Non-pigmented ciliary epithelial cell (primary cell): ENCODE measurements at places on chromosomes 5 and 9.

- peak; percentile 79 for DNase-seq
Measured at GRCh38 chr5:122182491-122182921, 53.2 kb downstream of the ZNF474 start.

DNA sequence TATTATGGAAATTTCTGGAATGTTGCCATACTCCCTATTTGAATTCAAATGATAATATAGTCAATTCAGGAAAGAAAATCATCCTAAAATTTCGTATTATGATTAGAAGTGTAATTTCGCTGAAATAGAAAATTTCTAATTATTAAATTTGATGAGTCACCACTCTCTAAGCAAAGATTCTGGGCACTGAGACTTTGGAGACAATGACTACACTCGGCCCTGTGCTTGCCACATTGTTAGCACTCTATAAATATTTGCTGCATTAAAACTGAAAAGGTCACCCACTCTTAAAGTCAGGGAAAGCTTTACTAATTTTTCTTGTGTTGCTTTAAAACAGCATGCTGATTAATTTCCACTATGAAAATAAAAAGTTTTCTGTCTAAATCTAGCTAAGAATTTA lies 240.3 kb downstream of the TLE4 start:
- no peak for DNase-seq

DNA sequence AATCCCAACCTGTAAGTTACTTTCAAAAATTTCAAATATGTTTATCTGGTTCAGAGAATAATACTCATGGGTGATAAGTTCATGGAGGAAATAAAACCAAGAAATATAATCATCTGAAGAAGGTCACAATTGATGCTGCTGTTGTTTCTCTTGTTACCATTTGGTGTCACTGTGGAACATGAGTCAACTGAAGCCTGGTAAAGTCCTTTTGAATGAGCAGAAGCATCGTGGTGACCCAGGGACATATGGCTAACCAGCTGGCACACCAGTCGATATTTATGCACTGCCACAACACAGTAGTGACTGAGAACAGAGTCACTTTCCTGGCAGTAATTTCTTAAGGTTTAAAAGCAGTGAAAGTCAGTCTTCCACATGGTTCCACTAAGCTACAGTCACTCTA lies 612.9 kb upstream of the TLE4 start:
- no peak for DNase-seq

GRCh38 chr5:158819840-158820620 lies 279.7 kb downstream of the EBF1 start:
- DNase-seq = peak; percentile 61

DNA sequence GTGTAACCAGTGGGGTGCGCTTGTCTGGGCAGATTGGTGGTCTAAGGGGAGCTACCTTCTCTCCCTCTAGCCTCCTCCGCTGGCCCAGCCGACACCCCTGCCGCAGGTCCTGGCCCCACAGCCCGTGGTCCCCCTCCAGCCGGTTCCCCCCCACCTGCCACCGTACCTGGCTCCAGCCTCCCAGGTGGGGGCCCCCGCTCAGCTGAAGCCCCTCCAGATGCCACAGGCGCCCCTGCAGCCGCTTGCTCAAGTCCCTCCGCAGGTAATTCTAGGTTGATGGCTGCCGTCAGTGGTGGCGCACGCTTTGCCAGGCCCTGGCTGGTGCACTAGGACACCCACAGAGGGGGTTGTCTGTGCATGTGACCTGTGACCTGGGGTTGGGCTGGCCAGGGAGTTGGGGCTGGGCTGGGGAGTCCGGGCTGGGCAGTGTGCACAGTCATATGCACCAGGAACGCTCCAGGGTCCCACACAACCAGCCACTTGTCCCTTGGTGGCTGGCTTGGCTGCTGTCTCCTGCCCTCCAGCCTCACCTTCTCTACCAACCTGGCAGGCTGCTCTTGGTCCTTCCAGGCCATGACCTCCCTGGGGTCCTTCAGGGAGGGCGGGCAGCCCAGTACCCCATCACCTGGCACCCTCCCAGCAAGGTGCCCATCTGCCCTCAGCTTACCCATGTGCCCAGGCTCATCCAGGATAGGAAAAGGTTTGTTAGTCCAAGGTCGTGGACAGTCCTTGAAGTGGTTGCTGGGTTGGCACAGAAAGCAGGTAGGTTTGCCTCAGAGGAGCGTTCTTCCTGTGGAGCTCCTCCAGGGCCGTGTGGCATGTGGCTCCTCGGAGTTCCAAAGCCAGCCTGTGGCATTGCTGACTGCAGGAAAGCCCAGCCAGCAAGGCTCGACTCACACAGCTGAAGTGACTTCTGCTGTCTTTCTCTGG lies 73.2 kb downstream of the WNK2 start:
- no peak for DNase-seq

GRCh38 chr9:129889941-129890717 lies 54.9 kb downstream of the USP20 start:
- no peak for DNase-seq

GRCh38 chr5:138502121-138502520 lies 36.8 kb downstream of the EGR1 start:
- no peak for DNase-seq

DNA sequence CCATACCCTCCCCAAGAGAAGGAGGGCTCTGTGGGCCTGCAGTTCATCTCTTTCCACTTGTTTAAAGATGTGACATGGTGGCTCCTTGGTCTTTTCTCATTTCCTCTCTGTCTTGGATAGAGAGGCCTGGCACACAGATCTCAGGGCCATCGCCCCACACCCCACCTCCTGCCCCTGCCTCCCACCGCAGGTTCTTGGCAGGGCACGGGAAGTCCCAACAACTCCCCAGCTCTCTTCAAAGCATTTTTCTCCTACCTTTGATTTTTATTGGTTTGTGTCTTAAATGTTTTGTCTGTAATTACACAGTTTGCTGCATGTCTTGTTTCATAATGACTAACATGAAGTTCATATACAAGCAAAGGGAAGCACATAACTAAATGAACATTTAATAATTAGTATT lies 178.5 kb upstream of the MSX2 start:
- no peak for DNase-seq

- no peak for DNase-seq
Measured at GRCh38 chr5:127290019-127290945, at the start of gene MEGF10. TSS of gene MEGF10 (plus strand) at chr5:127290796. CDS start at chr5:127331309, 40,513 bp downstream.

DNA sequence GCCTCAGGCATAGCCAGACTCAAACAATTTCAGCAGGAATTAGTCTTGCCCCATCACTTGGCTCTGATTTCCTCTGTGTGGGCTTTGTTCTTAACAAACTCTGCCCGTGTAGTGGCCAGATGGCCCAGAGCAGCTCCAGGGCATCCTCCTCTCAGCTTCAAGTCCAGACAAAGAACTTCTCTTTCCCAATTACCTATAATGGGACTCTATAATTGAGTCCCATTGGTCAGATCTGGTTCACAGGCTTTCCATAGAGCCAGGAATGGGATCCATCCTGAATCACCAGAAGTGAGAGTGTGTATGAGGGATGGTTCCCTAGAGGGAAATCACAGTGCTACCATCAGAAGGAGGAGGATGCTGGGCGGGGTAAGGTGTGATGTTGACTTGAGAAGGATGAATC lies 515.8 kb downstream of the KIF4B start:
- no peak for DNase-seq

DNA sequence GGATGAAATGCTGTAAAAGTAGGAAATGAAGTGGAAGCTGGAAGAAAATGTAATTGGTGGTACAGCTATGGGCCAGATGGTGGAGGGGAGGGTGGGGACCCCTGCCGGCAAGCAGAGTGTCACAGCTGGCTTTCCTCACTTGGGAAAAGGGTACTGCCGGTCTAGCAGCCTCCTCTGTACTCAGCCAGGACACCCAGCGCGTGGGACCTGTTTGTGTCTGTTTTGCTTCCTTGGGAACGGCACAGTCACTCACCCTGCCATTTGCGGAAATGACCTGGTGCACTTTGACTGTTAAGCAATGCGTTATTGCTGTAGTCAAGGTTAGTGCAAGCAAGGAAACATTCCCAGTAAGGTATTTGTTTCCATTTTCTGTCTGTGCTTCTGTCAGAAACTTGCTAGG lies 10.1 kb downstream of the TMEM252 start:
- no peak for DNase-seq

DNA sequence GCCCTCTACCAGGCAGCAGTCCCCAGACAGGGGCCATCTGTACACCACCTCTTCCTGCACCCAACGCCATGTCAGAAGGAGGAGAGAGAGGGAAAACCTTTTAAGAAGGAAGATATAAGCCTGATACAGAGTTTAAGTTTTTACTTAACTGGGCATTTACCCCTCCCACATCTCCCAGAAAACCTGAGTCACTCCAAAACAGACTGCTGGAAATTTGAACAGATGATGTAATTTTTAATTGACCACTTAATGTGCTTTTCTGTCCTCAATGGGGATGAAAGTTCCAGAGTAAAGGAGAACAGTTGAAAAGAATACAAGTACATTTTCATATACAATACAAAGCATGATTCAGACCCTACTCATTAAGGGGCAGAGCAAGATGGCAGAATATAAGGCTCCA lies 63.9 kb downstream of the TTC39B start:
- DNase-seq = no peak

DNA sequence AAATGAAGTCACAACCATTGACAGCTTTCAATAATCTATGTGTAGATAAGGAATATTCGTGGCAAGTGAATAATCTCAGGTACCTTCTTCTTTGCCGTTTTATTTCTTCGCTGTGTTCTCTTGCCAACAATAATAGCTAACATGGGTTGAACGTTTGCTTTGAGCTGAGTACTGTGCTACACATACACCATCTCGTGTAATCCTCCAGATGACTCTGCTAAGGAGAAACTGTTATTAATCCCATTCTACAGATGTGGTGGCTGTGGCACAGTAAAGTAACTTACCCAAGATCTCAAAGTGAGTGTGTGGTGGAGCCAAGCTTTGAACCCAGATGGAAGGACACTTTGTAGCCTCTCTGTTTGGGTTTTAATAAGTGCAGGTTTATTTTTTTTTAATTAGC lies 179.7 kb downstream of the C9orf152 start:
- no peak for DNase-seq
